ENCODE measurements at places on chromosomes 11 and 22. TPM values are rescaled to one million over a fixed set of nuclear protein-coding genes. Genes with fewer than 3 reads are reported as not detected.

DNA sequence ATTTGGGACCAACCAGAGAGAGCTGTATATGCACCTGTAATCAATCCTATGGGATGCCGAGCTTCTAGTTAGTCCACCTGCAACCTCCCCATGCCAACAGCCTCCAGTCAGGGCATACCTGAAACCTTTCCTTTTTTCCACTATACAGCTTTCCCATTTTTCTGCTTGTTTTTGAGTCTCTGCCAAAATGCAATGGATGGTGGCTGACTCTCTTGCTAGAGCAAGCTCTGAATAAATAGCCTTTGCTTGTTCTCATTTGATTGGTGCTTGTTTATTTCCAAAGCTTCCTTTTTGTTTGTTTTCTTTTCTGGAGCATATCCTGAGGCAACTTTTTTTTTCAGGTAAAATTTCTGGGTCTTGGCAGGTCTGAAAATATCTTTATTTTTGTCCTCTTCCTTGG is 58.0 kb upstream of the PLET1 start:
- H3K36me3 ChIP-seq = no peaks in the 10 kb centered on the region
- H3K4me3 ChIP-seq = no peak overlapping the region
- H3K4me1 ChIP-seq = peaks cover 1% of the 10 kb centered on the region
- DNase-seq = no peak

- H3K27ac ChIP-seq = no peak overlapping the region
- no peak overlapping the region for H3K4me3 ChIP-seq
- peak; percentile 47 for DNase-seq
- H3K27me3 ChIP-seq = no peaks in the 10 kb centered on the region
- H3K4me1 ChIP-seq = peaks cover 2% of the 10 kb centered on the region
- no peaks in the 10 kb centered on the region for H3K36me3 ChIP-seq
Measured at GRCh38 chr11:65867284-65868071, 5.1 kb downstream of the EFEMP2 start.

- no peak overlapping the region for H3K27ac ChIP-seq
- DNase-seq = no peak
- H3K36me3 ChIP-seq = no peaks in the 10 kb centered on the region
- no peaks in the 10 kb centered on the region for H3K4me1 ChIP-seq
- H3K27me3 ChIP-seq = no peaks in the 10 kb centered on the region
Measured at GRCh38 chr11:83355391-83355790, 69.2 kb upstream of the CCDC90B start.

GRCh38 chr22:27526901-27527300 is 274.7 kb downstream of the MN1 start:
- no peak overlapping the region for H3K27ac ChIP-seq
- no peak for DNase-seq
- H3K27me3 ChIP-seq = no peaks in the 10 kb centered on the region
- no peak overlapping the region for H3K4me3 ChIP-seq

DNA sequence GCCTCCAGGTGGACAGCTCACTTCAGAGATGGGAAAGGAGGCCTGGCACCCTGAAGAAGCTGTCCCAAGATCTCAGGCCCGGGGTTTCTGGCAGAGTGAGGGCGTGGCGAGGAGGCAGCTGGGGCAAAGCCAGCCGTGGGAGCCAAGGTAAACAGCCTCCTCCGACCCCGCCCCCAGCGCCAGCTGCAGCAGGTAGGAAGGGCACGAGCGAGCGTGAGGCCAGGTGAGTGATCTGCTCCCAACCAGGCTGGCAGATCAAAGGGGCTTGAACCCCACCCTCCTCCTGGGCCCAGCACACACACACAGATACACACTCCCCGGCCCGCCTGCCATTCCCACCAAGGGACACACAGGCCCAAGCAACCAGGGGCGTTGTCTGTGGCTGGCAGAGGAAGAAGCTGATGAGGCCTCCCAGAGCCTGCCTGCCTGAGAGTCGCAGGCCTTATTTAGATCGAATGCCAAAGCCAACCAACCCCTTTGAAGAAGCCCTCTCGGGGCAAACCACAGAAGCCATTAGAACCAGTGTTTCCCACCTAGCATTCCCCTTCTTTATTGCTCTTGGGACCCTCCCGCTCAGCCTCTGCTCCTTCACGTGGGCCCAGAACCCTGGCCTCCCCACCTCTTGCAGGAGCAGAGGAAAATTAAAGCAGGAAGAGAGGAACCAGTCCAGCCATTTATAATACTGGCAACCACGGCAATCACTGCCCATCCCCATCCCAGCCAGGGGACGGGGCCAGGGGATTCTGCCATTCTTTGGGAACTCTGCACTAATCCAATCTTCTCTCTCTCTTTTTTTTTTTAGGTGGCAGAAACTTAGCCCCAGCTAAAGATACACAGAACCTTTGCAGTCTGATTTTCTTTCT is 5.0 kb downstream of the PDGFB start:
- DNase-seq = no peak
- H3K27me3 ChIP-seq = no peaks in the 10 kb centered on the region
- H3K36me3 ChIP-seq = no peaks in the 10 kb centered on the region
- no peak overlapping the region for H3K4me3 ChIP-seq
- H3K27ac ChIP-seq = no peak overlapping the region
- H3K4me1 ChIP-seq = peaks cover 5% of the 10 kb centered on the region

GRCh38 chr11:112265659-112266409 is 5.2 kb upstream of the PLET1 start:
- H3K4me1 ChIP-seq = peaks cover 7% of the 10 kb centered on the region
- DNase-seq = peak; percentile 56
- H3K4me3 ChIP-seq = no peak overlapping the region
- no peak overlapping the region for H3K27ac ChIP-seq

DNA sequence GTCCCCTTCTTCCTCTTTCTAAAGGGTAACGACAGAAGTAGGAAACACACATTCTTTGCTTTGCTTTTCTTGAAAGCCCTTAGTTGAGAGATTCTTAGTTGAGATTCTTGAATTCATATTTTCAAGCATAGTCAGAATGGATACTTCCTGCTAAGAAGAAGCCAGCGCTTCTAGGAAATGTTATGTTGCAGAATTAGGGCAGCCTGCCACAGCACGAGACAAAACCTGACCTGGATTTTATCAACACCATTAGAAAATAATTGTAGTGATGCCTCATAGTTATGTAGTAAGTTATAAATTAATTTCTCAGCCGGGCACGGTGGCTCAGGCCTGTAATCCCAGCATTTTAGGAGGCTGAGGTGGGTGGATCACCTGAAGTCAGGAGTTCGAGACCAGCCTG is 37.9 kb upstream of the NUP160 start:
- H3K36me3 ChIP-seq = no peaks in the 10 kb centered on the region
- no peak for DNase-seq
- H3K4me1 ChIP-seq = peaks cover under 1% of the 10 kb centered on the region
- no peak overlapping the region for H3K4me3 ChIP-seq

The SERPING1 gene
- polyA plus RNA-seq = 2,358 TPM

The TRIM5 gene
- 23.8 TPM for polyA plus RNA-seq

The H19 gene
- 315 TPM for polyA plus RNA-seq

The F2 gene
- 0.10 TPM for polyA plus RNA-seq

All from ovary (tissue), 10 donors.